ENCODE measurements at places on chromosomes 4 and X. TPM values are rescaled to one million over a fixed set of nuclear protein-coding genes. Genes with fewer than 3 reads are reported as not detected.

Gene CLDN22
- not detected for total RNA-seq

Gene UCP1
- total RNA-seq = not detected

Gene TMEM164
- total RNA-seq = 30.4 TPM

Gene LINC00632
- total RNA-seq = 46.3 TPM

Gene RTL9
- total RNA-seq = 0.13 TPM

Gene DSPP
- total RNA-seq = not detected

Gene SPANXA2
- total RNA-seq = not detected

Gene RAB28
- 19.8 TPM for total RNA-seq

Gene DOK7
- total RNA-seq = 0.26 TPM

Gene HSFX4
- not detected for total RNA-seq

Gene CENPI
- 19.4 TPM for total RNA-seq

Gene AREG
- 0.24 TPM for total RNA-seq

Data from H9 (cell line).